T follicular helper cell (primary cell): ENCODE measurements at places on chromosomes 4 and X.

GRCh38 chr4:69075061-69075792, 21.0 kb upstream of the UGT2B7 start:
- no peak for DNase-seq

DNA sequence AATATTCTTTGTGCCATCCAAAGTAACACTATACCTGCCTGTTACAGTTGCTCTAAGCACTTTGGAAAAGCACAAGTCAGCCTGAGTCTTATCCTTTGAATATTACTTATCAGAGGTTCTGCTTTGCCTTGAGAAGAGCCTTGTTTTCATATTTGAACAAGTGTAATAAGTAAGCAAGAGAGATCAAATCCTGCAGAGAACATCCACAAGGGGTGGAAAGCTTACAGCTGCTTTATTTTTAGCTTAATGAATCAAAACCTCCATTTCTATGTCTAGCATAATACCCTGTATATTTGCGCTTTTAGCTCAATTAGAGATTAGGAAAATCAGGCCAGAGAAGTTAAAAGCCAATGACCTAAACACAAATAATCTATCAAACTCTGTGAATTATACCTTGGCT, 139.8 kb downstream of the CDS1 start:
- DNase-seq = no peak

DNA sequence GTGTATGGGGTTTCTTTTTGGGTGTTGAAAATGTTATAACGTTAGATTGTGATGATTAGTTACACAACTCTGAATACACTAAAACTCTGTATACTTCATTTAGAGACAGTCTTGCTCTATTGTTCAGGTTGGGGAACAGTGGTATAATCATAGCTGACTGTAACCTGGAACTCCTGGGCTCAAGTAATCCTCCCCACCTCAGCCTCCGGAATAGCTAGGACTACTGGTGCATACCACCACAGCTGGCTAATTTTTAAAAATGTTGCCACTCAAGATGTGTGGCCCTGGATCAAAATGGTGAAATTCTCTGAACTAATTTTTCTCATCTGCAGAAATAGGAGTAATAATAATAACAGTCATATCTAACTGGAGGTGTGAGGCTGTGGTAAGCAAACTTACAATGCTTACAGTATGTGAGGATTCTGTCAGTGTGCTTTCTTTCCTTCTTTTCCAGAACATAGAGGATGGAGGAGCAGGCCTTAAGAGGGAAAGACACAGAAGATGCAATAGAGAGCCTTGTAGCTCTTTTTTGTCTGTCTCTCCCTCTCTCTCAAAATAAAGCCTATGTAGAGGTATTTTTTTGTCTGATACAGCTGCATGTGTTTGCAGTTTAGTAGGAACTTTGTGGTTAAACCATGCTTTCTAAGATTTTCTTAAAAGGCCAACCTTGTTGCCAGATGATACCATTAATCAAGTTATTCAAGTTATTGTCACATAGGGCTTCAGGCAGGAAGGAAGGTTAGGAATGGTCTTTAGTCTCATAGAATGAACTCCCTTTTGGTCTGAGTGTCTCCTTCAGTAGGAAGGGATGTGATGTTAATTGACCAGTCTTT, 7.5 kb downstream of the ADD1 start:
- DNase-seq = no peak

DNA sequence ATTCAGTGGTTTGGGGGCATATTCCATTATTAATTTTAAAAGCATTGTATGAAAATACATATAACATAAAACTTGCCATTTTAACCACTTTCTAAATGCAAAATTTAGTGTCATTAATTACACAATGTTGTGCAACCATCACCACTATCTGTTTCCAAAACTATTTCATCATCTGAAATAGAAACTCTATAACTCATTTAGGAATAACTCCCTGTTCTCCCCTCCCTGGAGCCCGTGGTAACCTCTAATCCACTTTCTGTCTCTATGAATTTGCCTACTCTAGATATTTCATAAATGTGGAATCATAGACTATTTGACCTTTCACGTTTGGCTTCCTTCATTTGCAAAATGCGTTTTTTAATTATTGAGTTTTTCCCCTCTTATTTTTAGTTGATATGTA, 101.4 kb upstream of the GPC4 start:
- DNase-seq = no peak

DNA sequence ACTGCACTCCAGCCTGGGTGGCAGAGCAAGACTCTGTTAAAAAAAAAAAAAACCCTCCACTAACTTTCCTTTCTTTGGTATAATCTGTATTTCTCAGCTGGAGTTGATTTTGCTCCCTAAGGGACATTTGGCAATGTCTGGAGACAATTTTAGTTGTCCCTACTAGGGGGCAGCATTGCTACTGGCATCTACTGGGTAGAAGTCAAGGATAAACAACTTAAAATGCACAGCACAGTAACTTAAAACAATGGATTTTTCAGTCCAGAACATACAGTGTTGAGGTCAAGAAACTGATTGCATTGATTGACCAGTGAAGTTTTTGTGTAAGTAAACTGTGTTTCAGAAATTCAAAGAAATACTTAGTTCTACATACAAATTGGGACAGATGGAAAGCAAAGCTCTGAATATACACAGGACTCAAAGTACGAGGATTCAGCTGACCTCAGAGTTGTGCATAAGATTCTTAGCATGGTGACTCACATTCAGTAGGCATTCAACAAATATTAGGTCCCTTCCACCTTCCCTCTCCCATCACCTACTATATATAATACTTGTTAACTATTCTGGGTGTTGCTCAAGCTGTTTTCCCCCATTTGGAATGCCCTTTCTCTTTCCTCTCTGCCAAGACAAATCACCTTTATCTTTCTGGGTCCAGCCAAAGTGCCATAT, 8.8 kb downstream of the DDX53 start:
- no peak for DNase-seq

DNA sequence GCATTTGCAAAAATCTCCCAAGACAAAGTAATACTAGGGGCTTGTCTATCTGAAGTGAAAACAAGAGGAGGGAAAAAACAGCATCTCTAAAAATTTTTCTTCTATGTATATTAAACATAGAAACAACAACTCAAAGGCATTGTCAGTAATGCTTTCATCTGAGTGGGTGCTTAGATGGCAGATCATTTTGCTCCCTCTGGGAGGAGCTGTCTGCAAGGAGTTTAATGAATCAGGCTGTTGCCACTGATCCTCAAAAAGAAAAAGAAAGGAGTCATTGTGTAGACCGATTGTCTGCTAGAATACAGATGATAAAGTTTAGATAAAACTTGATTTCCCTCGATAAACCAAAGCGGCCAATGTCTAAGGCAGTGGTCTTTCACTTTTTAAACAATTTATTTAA, 49.7 kb upstream of the KLHL8 start:
- no peak for DNase-seq

GRCh38 chrX:153644356-153645125, 2.5 kb upstream of the DUSP9 start:
- no peak for DNase-seq

GRCh38 chr4:122810669-122811068, 16.0 kb upstream of the FGF2 start:
- no peak for DNase-seq

- DNase-seq = no peak
These were observed 29.7 kb upstream of the SLC25A6 start for GRCh38 chrX:1421433-1422134.

GRCh38 chrX:26649534-26649933, 433.6 kb downstream of the MAGEB5 start:
- DNase-seq = no peak

GRCh38 chr4:141840299-141840986, 204.1 kb downstream of the IL15 start:
- DNase-seq = no peak

GRCh38 chr4:111546881-111547280, 598.4 kb upstream of the FAM241A start:
- no peak for DNase-seq

DNA sequence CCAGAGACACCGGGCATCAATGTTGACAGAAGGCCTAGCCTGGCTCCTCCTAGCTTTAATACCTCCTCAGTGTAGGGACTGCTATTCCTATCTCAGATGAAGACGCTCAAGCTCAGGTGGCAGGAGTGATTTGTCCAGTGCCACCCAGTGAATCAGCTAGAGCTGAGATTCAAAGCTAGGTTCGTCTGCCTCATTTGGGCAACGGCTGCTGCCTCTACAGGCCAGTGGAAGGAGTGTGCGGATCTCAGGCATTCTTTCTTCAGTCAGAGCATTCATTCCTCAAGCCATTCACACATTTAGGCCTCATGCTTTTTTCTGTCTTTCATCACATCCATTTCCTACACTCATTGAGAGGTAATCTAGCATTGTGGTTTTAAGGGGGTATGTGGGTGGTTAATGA, 7.3 kb downstream of the TSR2 start:
- DNase-seq = no peak
